T-cell (primary cell): ENCODE measurements at places on chromosomes 1 and 21. TPM values are rescaled to one million over a fixed set of nuclear protein-coding genes. Genes with fewer than 3 reads are reported as not detected.

GRCh38 chr21:25350056-25350455 lies 257.2 kb downstream of the MRPL39 start:
- no peak for DNase-seq

GRCh38 chr1:54408147-54409066 lies 2.2 kb upstream of the SSBP3 start:
- no peak for DNase-seq

Gene LYSMD1
- 2.5 TPM for total RNA-seq

GRCh38 chr1:221437926-221438325 lies 304.0 kb downstream of the DUSP10 start:
- DNase-seq: no peak

DNA sequence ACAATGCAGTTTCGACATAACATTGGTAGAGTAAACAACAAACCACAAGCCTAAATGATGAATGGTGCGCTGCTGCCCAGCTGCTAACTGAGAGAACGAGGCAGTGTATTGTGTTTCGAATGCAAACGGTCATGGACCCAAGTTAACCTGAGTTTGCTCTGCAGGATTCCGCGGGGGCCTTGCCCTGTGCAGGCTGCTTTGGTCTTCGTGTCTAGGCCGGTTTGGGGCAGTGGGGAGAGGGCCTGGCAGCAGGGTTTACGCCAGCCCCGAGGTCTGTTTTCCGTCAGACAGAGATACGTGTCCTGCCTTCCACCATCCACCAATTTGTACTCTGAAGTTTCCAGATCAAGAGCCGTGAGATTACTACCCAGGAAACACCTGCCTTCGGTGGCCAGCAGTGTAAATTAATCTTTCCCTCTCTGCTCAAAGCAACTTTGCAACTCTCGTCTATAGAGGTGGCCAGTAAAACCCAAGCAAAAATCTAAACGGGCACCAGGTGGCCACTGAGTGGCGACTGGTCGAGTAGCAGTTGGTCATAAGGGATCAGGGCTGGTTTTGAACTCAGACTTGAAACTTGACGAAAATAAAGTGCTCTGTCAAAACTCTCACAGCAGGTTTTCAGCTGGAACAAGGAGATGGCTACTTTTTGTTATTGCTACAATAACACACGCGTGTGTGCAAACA lies 6.3 kb upstream of the PRDM15 start:
- DNase-seq: no peak

DNA sequence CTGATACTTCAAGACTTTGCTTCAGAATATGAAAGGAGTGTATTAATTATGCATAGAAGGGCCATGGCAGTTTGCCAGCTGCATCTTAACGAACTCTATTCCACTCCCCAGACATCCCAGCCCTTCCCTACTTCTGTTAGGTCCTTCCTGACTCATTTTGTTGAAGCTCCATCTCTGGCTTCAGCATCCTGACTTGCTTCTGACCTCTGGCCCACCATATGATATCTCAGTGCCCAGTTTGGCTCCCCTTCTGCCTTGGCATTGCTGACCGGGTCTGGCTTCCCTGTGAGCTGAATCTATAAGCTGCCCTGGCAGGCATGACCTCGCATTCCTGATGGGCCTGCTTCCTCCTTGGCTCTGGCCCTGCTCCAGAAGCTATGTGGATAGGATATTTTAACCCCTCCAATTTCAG lies 27.6 kb upstream of the ARHGAP29 start:
- DNase-seq: no peak

GRCh38 chr1:2384941-2385481 lies 6.3 kb downstream of the MORN1 start:
- DNase-seq: no peak

DNA sequence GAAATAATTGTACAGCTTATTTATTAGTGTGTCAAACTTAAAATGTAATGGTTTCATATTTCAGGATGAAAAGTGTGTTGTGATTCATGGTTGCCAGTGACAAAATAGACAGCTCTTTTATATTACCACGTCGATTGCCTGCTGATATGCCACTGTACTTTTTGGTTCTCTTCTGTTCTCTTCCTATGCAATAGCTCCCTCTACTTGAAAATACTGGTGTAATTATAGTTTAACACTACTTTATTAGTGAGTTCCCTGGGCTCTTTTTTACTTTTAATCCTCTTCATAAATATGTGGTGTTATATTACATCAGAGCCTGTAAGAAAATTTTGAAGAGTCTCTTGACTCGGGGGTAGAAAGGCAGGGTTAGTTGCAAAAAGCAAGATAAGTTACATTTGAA lies 111.3 kb downstream of the PATJ start:
- DNase-seq: no peak

DNA sequence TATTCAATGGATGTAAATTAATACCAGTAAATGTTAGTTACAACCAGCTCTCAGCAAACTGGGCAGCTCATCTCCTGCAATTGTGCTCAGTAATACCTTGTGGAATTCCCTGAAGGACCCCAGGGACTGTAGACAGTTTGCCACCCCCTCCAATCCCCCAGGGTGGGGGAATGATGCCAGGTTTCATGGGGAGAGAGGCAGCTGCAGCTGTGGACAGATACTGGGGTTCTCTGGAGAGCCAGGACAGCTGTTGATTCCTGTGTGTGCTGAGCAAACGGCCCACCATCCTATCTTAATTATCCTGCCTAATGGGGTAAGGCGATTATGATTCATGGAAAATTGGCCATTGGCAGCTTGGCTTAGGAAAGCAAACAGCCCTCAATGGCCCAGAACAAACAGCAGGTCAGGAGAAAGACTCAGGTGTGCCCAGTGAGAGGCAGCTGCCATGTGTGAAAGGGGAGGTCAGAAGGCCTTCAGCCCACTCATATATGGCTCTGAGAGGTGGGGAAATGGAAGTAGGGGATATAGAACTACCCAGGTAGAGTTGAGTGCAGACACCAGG lies 148.9 kb upstream of the CTTNBP2NL start:
- DNase-seq: no peak

Gene GSTM1
- total RNA-seq: 50.3 TPM

DNA sequence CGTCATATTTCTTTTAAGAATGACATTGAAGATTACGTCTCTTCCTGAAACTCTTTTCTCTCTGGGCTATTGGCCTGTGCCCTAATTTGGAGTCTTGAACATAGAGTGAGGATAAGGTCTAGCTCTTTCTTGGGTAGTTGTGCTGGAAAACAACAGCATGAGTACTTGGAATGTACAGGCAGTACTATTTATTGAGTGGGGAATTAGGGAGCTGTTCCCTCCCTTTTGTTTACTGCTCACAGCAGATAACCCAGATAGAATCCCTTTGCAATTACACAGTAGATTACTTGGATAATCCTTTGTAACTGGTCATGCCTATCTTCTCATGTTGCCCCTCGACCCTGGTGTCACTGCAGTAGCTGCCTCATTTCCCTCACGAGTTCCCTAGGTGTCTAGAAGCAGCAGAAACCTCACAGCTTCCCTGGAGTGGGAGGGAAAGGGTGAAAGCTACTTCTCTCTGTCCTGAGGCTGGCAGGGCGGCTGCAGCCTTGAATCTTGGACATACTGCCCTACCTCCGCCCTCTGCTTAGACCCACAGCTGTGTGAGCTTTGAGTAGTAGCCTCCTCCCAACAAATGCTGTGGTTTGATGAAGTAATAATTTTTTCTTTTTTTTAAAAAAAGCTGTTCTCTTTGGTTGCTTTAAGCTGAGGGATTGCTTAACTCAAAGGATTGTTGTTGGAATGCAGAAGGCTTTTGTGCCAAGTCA lies 70.6 kb downstream of the FGGY start:
- no peak for DNase-seq

DNA sequence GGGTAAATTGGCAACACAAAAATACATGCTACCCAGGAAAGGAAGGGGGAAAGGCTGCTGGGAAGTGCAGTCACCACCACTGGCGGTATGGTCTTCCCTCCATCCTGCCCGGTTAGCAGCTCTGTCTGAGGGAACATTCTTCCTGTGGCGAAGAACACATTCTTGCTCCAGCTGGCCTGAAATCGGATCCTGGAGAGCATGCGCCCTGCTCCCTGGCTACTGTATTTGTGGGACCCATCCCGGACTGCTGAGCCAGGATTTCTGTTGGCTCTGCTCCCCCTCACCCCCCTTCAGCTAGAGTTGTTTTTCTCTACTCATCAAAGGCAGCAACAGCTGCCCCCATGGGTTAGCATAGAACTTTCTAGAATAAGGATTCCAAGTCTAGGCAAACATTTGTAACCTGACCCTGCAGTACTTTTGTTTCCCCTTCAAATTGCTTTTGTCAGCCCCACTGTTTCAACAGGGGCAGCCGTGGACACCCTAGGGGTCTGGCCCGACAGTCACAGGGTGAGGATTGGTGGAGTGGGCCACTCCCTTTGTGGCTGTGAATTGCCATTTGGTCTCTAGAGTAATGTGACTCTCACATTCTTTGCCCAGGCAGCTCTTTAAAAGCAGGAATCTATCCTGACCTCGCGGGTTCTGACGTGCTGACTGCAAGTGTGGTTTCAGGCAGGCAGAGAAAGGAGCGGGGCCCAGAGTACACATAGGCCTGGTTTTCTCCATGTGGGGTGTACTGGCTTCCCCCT lies 157.7 kb downstream of the TOMM20 start:
- DNase-seq: no peak

- DNase-seq: no peak
Measured at GRCh38 chr1:184075055-184076029, 23.8 kb downstream of the TSEN15 start.

GRCh38 chr1:217568200-217568599 lies 62.7 kb downstream of the GPATCH2 start:
- DNase-seq: no peak

DNA sequence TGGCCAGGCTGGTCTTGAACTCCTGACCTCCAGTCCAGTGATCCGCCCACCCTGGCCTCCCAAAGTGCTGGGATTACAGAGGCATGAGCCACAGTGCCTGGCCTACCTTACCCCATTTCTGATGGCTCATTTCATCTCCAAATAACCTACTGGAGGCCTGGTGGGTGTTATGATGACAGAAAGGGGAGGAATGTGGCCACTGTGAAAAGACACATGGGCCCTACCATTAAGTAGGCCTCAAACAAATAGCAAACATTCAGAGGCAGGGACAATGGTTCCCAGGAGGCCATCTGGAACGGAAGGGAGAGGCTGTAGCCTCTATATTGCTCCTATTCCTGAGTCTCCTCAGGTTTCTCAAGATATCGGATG lies 932 bp upstream of the FCRLA start:
- DNase-seq: no peak
